ENCODE measurements at places on chromosomes 6 and 20.

GRCh38 chr20:55533632-55534031, 471.7 kb downstream of the CBLN4 start:
- no peak for DNase-seq

- no peak for DNase-seq
These were observed 54.8 kb upstream of the CCDC167 start for GRCh38 chr6:37554480-37554819.

DNA sequence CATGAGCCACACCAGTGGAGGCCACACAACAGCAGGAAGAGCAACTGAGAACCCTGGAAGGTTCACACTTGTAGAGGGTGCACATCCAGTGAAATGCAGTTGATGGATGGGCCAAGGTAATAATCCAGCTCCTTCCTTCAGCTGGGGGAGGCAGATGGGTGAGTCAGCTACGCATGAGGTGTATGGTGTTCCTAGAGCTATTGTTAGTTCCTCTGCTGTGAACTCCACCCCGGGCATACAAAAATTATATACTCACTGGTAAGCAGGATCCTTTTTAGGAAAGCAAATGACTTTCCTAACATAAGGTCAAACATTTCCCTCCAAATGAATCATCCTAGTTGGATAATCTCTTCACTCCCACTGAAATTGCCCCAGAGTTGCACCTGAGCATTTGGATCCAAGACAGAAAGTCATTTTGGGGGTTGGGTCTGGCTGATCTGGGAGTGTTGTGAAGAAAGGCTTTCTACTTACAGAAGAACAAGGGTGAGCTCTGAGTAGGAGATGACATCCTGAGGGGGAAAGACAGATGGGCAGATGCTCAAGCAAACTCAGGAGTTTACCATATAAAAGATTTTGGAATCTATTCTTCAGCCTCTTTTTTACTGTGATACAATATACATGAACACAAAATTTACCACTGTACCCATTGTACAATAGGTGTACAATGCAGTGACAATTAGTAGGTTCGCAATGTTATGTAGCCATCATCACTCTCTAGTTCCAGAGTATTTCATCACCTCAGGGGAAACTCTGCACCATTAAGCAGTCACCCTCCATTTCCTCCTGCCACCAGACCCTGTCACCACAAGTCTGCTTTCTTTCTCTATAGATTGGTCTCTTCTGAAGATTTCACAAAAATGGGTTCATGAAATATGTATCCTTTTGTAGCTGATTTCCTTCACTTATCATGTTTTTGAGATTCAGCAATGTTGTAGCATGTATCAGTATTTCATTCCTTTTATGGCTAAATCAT, 11.1 kb downstream of the HLA-F start:
- no peak for DNase-seq

DNA sequence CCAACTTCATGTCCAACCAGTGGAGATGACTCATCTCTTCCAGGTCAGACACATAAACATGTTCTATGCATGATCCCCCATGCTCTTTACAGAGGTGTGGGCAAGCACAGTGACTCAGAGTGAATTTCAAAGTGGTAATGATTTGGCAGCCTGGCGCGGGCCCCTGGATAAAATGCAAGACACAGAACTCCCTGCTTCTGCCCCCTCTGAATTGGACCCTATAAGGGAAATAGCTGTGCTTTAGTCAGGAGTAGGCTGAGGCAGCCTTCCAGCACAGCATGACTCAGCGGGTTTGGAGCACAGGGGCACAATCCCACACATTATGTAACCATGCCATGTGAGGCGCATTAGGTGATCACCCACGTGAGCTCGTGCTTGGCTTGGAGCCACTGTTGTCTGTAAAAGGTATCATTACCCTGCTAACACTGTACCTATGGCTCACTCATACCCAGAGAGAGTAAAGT, 127.4 kb downstream of the C6orf118 start:
- DNase-seq, result no peak

- DNase-seq, result no peak
These were observed 122.0 kb upstream of the NRSN1 start for GRCh38 chr6:24004062-24004461.

- DNase-seq, result no peak
These were observed 60.9 kb upstream of the EIF2S2 start for GRCh38 chr20:34172926-34173325.

GRCh38 chr20:40887105-40887504, 141.5 kb upstream of the TOP1 start:
- DNase-seq, result no peak

GRCh38 chr6:14074476-14075094, 43.0 kb upstream of the CD83 start:
- no peak for DNase-seq

DNA sequence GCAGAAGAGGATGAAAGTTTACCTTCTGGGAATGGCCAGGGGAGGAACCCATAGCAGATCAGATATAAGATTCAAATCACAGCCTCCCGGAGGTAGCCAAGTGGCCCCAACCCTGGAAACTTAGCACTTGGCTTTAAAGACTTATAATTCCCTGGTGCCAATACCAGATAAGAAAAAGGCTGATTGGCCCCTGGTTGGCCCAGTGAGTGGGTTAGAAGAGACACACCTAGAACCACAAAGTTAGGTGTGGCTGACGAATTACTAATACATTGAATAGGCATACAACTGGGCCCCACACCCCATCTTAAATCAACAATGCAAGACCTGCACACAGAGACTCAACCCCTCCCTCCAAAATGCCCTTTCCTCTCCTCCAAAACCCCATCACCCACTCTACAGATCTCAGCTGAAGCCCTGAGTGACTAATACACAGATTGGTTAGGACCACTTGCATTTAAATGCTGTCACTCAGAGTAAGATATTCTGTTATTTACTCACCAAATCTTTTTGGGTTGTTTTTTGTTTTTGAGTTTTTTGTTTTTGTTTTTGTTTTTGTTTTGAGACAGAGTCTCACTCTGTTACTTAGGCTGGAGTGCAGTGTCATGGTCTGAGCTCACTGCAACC, 315.4 kb upstream of the JARID2 start:
- no peak for DNase-seq

DNA sequence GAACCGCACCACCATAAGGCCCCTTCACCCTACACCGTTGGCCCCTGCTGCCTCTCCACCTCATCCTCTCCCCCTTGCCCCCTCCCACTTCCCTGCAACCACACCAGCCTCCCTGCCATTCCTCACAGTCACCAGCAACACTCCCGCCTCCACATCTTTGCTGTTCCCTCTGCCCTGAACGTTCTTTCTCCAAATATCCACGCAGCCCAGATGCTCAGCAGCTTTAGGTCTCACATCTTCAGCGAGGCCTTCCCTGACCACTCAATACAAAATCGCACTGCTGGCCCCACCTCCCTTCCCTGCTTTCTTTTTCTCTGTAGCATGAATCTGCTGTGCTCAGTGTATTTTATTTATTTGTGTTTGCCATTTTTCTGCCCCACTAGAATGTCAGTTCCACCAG, 20.5 kb downstream of the ITPR3 start:
- no peak for DNase-seq

- peak; percentile 55 for DNase-seq
These were observed 512 bp downstream of the TAP1 start for GRCh38 chr6:32852844-32853540.

Measured in T-helper 22 cell (primary cell).